ENCODE measurements at places on chromosomes 13 and 19. TPM values are rescaled to one million over a fixed set of nuclear protein-coding genes. Genes with fewer than 3 reads are reported as not detected.

NLRP4 gene
- total RNA-seq: not detected

C19orf38 gene
- total RNA-seq: 2.4 TPM

MAG gene
- not detected for total RNA-seq

TRAPPC6A gene
- 6.6 TPM for total RNA-seq

CGB5 gene
- total RNA-seq: not detected

CACNG8 gene
- not detected for total RNA-seq

IL27RA gene
- 1.1 TPM for total RNA-seq

S1PR4 gene
- total RNA-seq: 1.2 TPM

FLT3LG gene
- total RNA-seq: 5.6 TPM

ZNF653 gene
- 25.0 TPM for total RNA-seq

C13orf42 gene
- not detected for total RNA-seq

RXFP2 gene
- total RNA-seq: 3.0 TPM

MYO16 gene
- total RNA-seq: 0.42 TPM

SRRM5 gene
- total RNA-seq: not detected

CBARP gene
- total RNA-seq: 1.9 TPM

DACH1 gene
- 1.3 TPM for total RNA-seq

IFNL1 gene
- not detected for total RNA-seq

AP1M2 gene
- total RNA-seq: not detected

APOC1 gene
- total RNA-seq: 12.3 TPM

B3GNT8 gene
- total RNA-seq: 4.2 TPM

KL gene
- total RNA-seq: 1.1 TPM
